ENCODE measurements at places on chromosomes 1 and 21.

- DNase-seq, result no peak
Measured at GRCh38 chr1:51753969-51754368, 124.6 kb downstream of the NRDC start.

GRCh38 chr1:201396861-201397464 lies 2.2 kb downstream of the LAD1 start:
- DNase-seq, result no peak

DNA sequence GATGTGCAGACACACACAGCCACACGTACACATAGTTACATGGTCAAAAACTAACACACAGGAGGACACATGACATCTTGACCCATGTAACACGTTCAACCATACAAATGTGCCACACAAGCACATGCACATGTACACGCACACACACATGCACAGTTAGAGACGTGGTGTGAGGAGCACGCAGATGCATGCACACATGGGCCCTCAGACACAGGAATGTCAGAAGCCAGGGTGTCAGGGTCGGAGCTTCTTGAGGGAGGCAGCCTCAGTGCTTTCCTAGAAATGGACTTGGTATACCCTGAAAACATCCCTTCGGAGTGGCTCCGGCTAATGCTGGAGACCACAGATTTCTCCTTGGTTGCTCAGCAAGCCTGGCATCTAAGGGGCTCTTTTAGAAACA lies 114.3 kb downstream of the DMRTB1 start:
- DNase-seq, result no peak

DNA sequence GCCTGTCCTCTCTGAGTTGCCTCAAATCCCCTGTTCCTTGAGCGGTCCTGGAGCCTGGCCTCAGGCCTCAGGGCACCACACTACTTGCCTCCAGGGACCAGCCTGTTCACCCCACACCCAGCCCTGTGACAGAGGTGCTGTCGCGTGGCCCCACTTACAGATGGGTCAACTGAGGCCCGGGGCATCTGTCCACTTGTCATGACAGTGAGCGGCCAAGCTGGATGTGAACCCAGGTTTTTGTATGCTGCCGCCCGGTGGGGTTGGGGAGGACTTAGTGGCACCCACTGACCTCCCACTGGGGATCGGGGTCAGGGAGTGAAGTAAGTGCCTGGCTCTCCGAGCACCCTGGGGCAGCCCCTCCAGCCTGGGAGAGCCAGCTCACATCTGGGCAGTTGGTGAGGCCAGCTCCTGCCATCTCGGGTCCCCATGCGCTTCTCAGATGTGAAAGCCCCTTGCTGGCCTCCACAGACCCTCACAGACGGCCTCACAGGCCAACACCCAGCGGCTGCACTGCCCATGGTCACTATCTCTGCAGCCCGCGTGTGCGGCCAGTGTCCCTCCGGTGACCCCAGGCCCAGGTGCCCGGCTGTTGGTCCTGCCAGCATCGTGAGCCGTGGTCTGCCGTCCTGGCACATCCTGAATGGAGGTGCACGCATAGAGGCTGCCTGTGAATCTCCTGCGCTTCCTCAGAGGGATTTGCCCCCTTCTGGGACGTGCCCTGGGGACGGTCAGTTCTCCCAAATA lies 9.3 kb upstream of the FAAP20 start:
- no peak for DNase-seq

DNA sequence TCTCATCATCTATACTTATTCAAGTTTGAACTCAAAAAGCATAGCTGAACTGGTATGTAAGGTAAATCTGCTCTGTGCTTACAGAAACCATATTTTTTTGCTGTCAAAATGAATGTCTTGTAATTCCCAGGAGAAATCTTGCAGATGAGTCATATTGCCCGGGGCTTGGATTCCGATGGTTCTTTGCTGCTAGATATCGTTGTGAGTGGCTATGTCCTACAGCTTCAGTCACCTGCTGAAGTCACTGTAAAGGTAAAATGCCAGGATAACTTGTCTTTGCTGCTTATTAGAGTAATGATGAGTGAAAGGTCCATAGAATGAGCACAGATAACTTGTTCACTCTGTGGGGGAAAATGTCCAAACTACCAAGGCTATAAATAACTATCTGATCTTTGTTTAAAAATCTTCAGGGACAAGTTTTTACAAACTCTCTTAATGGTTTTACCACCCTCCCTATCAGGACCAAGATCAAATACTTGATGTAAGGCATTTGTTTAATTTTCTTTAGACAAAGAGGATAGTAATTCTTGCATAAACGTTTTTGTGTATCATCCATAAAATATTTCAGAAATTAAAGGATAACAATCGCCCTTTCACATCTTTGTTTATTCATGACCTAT lies 222.3 kb downstream of the TPR start:
- DNase-seq, result peak; percentile 82

- no peak for DNase-seq
Measured at GRCh38 chr1:210857705-210858104, 276.2 kb downstream of the KCNH1 start.

GRCh38 chr21:29166323-29166722 lies 35.9 kb downstream of the MAP3K7CL start:
- DNase-seq, result no peak

GRCh38 chr1:144551107-144551542 lies 41.6 kb upstream of the PPIAL4F start:
- DNase-seq, result no peak
